ELR (cell line): ENCODE measurements at places on chromosomes 2 and 18.

- peak; percentile 56 for DNase-seq
These were observed 3.5 kb downstream of the RHOB start for GRCh38 chr2:20450201-20450999.

GRCh38 chr2:221715523-221716247 is 143.6 kb upstream of the EPHA4 start:
- DNase-seq: no peak

GRCh38 chr2:28422908-28423741 is 30.5 kb downstream of the FOSL2 start:
- DNase-seq: no peak

DNA sequence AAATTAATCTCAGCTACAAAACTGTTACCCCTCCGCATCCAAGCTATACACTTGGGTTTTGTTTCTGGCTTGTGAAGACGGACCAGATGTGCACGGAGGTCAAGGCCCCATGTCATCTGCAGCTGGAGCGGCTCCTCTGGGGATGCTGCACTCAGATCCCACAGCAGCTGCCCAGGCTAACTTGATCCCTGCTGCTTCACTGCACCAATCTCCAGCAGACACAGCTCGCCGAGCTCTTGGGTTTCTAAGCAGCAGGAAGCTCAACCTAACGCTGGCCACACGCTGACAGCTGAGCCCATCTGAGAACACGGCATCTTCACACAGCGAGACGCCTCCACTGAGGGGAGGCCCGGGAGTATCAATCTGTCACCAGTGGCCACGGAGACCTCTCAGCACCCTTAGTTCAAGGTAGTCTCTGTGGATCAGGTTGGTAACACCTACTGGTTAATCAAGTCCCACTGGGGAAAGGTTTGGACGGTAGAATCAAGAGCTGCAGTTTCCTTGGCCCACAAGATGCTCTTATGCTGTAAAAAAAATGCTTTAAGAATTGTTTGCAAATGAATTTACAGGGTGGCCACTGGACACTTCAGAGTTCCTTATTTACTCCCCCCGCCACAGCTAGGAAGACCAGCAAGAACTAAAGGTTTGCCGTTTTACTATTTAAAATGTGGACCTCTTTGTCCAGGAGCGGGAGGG is 67.5 kb downstream of the EMILIN2 start:
- DNase-seq: no peak

DNA sequence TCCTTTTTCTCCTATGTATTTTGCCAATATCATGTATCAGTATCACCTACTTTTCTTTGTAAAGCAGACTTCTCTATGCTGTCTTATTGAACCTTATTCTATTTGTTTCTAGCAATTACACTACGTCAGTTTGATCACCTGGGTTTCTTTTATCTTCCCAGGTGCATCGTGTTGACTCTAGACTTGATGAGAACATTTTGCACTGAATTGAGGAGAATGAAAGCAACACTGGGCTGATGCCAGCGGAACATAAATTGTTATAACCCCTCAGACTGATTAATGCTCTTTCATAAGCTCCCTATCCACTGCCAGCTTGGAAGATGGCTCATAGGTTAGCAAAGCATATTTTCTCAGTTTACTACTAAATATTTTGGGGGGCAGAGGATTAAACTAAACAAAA is 140.6 kb downstream of the EPHA4 start:
- no peak for DNase-seq

GRCh38 chr2:123438251-123438650 is 586.8 kb upstream of the CNTNAP5 start:
- DNase-seq: no peak

DNA sequence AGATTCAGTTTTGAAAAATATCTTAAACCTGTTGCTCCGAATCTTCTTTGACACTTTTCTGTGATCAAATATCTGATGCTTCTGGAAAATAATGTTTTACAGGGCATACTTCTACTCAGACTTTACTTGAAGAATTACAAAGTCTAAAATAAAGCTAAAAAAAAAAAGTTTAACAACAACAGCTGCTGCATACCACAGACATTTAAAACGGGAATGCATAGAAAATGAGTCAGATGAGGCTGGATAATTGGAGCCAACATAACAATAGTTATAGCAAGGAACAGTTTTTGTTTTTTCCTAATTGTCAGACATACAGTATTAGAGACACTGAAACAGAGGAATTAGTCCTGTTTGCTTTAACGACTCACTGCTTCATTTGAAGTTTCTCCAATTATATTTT is 1090.2 kb downstream of the SUCLG1 start:
- DNase-seq: peak; percentile 53

DNA sequence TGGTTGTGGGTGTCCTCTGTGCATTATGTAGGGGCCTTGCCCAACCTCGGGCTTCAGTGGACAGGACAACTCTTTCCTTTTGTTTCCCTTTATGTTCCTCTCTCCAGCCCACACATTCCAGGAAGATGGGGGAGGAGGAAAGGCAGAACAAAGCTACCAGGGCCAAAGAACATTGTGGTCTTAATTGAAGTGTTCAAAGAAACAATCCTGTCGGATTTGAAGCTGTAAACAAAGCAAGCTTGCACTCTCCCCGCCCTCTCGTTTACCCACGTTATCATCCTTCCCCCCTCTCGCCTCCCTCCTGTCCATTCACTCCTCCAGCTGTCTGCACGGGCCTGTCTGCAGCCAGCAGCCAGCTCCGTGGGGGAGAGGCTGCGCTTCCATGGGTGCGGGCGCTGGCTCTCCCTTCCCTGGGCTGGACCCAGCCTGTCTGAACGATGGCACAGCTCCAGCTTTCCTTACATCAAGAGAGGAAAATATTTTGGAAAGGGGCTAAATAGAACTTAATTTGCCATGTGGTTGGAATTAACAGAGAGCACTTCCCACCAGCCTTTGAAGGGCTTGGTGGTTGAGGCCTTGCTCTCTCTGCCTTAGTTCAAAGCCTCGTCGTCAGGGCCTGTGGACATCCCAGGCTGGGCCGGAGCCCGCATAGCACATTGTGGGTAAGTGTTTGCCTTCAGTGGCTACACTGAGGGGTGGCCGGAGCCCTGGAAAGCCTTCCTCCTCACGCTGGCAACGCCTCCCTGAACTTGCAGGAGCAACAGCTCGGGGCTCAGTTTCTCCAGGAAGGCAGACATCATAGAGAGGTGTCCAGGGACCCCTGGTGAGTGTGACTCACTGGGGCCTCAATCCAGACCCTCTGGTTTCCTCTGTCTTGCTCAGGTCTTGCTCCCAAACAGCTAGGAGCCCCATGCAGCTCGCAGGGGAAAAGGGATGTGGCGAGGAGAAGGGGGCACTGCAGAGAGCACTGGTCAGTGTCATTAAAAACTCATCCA is 60.6 kb upstream of the HS6ST1 start:
- DNase-seq: no peak

DNA sequence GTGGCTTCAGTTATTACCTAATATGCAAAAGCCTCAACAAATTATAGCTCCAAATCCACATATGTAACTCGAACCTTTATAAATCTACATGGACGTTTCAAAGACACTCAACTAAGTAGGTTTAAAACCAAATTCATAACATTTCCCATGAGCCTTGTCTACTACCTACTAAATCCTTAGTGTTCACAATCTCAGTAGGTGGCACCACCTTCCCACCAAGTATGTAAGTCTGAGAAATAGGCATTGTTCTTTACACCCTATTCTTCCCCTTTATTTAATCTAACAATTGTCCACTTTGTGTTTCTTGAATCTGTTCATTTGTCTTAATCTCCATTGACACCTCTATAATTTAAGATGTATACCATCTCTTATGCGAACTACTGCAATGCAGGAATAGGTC is 4.6 kb downstream of the PIGN start:
- DNase-seq: no peak
